CD4-positive, alpha-beta T cell treated with Interferon alpha-2 for 1 hour (primary cell): ENCODE measurements at places on chromosomes 7 and 10.

DNA sequence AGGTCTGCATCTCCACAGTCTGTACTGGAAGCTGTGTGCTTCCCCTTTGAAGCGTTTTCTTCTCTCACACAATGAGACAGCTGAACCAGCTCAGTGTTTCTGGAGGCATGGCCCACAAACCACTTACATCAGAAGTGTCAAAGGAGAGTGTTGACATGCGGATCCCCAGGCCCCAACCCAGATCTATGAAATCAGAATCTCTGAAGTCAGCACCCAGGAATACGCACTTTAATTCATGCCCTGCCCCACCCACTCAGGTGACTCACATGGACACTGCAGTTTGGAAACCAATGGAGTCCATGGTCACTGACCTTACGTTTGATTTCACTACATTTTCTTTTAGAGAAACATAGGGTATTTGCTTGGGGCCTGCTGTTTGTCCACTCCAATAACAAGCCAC is 19.0 kb downstream of the TLL2 start:
- no peak for DNase-seq

- DNase-seq = no peak
Measured at GRCh38 chr7:76202666-76203030, 952 bp downstream of the SRRM3 start.

DNA sequence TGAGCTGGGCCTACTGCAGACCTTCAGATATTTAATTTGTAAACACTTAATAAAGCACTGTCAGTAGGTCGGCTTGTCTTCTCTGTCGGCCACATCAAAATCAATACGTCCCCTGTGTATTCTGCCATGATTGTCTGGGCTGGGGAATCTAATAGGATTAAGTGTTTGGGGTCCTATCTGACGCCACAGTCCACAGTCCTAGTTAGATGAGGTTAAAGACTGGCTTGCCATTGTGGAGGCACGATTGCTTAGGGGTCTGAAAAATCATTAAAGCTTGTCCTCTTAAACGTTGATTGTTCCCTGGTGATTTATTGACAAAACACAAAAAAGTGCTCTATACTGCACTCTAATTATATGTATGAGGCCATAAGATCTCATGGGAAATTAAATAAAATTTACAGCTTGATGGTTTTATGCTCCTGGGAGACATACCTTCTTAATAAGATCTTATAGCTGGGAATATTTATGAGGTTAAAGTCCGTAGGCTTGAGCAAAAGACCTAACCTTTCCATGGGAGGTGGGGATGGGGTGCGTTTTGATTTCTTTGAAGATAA is 650.3 kb upstream of the GALNT17 start:
- DNase-seq = no peak

GRCh38 chr7:96297876-96298275 is 24.0 kb downstream of the SLC25A13 start:
- DNase-seq = no peak

DNA sequence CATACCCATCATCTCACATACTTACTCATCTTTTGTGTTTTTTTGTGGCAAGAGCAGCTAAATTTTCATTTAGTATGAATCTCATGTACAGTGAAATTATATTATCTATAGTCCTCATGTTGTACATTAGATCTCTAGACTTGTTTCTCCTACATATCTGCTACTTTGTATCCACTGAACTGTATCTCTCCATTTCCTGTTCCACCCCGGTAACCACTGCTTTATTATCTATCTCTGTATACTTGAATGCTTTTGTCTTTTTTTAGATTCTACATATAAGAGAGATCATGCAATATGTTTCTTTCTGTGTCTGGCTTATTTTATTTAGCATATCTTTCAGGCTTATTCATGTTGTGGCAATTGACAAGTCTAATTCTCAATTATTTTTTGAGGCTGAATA is 125.1 kb downstream of the ANKRD7 start:
- no peak for DNase-seq

GRCh38 chr7:27186668-27187474 is 1.8 kb upstream of the HOXA11 start:
- no peak for DNase-seq

- no peak for DNase-seq
Measured at GRCh38 chr7:45985902-45986301, 64.8 kb upstream of the IGFBP3 start.

DNA sequence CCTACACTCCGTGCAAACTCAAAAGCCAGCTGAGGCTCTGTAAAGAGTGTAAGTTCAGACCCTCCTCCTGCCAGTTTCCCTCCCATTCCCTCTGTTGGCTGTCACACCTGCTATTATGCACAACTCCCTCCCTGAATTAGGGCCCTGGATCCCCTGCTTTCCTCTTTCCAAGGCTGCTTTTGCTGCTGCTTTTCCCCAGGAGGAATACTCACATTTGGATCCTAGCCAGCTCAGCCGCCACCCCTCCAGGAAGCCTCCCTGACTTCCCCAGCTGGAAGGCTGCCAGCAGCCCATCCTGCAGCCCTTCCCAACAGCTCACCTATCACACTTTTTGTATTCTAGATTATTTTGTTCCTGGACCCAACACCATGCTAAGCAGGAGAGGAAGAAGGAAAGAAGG is 40.9 kb upstream of the WDR11 start:
- no peak for DNase-seq

DNA sequence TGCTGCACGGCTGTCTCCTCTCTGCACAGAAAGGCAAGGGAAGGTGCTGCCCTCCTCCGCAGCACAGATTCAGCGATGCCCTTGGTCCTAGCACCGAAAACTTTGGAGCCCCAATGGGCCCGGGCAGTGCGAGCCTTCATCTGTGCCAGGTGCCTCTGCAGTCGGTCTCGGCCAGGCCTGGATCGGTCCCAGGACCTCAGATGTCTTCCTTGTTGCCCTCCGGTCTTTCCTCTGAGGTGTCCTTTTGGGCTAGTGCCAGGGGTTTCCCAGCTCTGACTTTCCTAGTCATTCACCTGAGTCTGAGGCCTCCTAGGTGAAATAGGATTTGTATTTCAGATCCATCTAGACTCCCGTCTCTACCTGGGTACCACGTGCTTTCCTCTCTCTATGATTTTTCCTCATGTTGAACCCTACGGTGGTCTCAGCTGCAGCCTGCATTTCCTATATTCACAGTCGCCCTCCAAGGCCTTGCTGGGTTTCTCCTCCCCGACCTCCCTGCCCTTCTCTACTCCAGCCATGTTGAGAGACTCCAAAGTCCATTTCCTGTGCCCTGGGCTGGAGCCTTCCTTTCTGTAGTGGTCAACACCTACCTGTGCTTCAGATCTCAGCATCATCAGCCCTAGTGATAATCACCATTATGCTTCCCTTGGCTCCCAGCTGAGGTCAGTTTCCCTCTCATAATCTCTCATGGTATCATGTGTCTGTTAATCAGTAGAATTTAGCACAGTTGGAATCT is 92.0 kb upstream of the PRSS58 start:
- no peak for DNase-seq

GRCh38 chr7:12809476-12809875 is 122.0 kb downstream of the ARL4A start:
- no peak for DNase-seq

- DNase-seq = no peak
Measured at GRCh38 chr10:78384049-78384431, 350.4 kb downstream of the RPS24 start.

DNA sequence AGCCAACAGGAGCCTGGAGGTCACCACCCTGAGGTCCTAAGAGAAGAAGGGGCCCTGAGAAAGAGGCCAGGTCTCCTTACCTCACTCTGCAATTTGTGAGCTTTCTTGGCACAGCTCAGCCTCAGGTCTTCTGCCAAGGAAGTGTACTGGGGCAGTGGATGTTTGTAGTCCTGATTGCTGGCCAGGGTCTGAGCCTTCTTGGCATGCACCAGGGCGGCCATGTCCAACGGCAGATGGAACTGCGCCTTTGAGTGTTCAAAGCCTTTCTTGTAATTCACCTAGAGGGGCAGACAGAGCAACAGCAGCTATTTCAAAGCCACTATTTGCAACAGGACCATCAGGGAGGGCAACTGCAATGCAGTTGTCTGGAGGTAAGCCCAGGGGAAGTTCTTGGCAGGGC is 51.7 kb downstream of the NRAP start:
- DNase-seq = no peak

DNA sequence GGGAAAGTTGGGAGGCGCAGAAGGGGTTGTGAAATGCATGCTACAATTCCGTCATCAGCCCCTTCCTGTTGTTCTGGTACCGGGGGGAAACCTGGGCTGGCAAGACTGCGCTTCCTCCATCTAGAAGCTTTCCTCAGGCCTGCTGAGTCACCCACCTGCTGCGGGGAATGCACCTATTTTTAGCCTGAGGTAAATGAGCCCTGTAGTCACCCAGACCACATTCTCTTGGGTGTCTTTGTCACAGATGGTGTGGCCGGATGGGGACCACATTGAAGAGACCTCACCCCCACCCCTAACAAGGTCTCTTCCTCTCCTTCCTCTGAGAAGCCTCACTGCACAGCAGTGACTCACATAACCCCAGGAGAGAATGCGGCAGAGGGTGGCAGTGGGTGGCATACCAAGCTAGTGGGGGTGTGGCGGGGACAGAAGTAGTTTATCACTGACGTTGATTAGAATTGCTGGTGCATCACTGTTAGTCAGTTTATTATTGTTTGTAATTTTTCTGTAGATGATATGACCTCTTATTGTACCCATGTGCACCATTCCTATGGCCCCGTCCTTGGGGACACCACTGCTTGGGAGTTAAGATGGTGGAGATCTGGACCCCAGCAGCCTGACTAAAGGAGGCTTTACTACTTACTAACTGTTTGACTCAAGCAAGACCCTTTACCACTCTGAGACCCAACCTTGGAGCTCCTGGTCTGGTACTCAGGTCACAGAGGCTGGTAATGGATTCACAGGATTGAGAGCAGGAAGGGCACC is 83.0 kb upstream of the DUSP5 start:
- peak; percentile 93 for DNase-seq

DNA sequence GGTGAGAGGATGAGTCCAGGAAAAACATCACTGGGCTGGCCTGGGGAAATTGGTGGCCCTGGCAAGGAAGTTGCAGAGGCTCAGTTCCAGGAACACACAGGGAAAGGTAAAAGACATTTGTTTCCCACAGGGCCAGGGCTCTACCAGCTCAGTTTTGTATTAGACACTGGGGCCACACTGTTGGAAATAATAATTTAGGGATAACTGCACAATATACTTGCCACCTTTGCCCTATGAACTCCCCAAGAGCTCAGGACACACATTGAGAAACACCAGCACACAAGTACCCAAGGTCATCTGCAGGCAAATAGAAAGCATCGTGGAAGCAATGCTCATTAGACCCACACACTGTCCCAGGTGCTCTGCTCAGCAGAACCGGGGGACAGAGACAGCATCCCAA is 617.6 kb downstream of the PTPRN2 start:
- DNase-seq = no peak

- DNase-seq = no peak
Measured at GRCh38 chr10:95756041-95756761, at the start of gene ENTPD1. Gene ENTPD1, plus strand, starts transcription at chr10:95756163. Its CDS starts 77 bp downstream, at chr10:95756240.

DNA sequence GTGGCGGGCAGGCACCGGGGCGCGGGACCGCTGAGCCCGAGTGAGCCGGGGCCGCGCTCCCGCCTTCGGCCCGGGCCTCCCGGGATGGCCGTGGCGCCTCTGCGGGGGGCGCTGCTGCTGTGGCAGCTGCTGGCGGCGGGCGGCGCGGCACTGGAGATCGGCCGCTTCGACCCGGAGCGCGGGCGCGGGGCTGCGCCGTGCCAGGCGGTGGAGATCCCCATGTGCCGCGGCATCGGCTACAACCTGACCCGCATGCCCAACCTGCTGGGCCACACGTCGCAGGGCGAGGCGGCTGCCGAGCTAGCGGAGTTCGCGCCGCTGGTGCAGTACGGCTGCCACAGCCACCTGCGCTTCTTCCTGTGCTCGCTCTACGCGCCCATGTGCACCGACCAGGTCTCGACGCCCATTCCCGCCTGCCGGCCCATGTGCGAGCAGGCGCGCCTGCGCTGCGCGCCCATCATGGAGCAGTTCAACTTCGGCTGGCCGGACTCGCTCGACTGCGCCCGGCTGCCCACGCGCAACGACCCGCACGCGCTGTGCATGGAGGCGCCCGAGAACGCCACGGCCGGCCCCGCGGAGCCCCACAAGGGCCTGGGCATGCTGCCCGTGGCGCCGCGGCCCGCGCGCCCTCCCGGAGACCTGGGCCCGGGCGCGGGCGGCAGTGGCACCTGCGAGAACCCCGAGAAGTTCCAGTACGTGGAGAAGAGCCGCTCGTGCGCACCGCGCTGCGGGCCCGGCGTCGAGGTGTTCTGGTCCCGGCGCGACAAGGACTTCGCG is 534 bp downstream of the FZD9 start:
- peak; percentile 21 for DNase-seq

GRCh38 chr7:122726881-122727280 is 24.2 kb upstream of the RNF148 start:
- DNase-seq = no peak

DNA sequence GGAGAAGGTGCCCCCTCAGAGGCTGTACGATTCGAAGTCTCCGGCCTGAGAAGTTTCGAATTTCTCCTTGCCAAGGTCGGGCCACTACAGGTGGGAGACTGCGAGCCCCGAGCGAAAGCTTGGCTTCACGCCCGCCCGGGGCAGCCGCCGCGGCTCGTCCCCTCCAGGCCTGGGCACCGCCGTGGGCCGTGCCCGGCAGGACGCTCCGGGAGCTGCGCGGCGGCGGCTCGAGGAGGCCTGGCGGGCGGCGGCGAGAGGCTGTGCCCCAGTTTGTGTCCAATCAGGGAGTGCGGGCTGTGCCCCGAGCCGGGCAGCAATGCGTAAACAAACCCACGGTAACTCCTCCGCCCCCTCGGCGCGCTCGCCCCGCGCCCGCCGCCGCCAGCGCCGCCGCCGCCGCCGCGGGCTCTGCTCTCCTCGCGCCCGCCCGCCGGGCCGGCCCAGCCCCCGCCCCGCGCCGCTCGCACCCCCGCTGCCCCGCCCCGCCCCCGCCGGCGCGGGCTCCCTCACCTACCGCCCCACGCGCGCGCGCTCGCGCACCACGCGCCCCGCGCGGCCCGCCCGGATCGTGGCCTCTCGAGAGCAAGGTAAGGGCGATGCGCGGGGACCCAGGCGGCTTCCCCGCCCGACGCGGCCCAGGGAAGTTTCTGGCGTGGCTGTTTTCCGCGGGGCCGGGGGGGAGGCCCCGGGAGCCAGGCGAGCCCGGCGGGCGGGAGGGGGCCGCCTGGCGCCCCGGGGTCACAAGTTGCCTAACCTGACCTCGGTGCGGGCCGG is 57.8 kb upstream of the PCGF5 start:
- peak; percentile 88 for DNase-seq

DNA sequence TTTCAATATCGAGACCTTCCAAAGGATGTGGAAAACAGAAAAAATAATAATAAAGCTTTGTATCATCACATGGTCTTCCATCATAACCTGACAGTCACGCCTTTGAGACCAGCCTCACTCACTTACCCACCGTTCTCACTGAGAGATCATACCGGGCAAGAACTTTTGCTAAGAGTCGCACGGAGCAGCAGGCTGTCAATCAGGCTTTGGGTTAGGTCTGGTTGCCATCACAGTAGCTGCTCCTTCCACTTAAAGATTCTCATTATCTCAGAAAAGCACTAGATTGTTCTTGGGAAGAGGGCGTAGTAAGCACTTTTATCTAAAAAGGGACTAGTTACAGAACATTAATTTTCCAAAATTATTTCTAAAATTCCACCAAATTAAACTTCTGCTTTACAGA is 2.0 kb downstream of the RELN start:
- DNase-seq = no peak

GRCh38 chr7:145092766-145093165 is 256.9 kb upstream of the TPK1 start:
- DNase-seq = no peak

- no peak for DNase-seq
Measured at GRCh38 chr10:101287183-101287996, 58.1 kb upstream of the LBX1 start.
